ENCODE measurements at places on chromosomes 16 and 17. TPM values are rescaled to one million over a fixed set of nuclear protein-coding genes. Genes with fewer than 3 reads are reported as not detected.

GRCh38 chr16:4316864-4317531 lies 1.1 kb downstream of the GLIS2 start:
- H3K27me3 ChIP-seq: no peaks in the 10 kb centered on the region
- DNase-seq: peak; percentile 67
- H3K27ac ChIP-seq: peak overlapping the region; percentile 39
- H3K4me3 ChIP-seq: peak overlapping the region; percentile 68
- peaks cover 6% of the 10 kb centered on the region for H3K4me1 ChIP-seq
- H3K36me3 ChIP-seq: peaks cover 9% of the 10 kb centered on the region

BRICD5 gene
- 5.2 TPM for total RNA-seq

GRCh38 chr16:50367777-50368409 lies 895 bp downstream of the BRD7 start:
- H3K27me3 ChIP-seq: no peaks in the 10 kb centered on the region
- peak overlapping the region; percentile 83 for H3K27ac ChIP-seq
- DNase-seq: peak; percentile 35
- peaks cover 33% of the 10 kb centered on the region for H3K4me1 ChIP-seq

- H3K27me3 ChIP-seq: no peaks in the 10 kb centered on the region
- no peaks in the 10 kb centered on the region for H3K4me1 ChIP-seq
Observed at GRCh38 chr17:61161615-61162134, 238.0 kb upstream of the TBX2 start.

GRCh38 chr16:59046335-59046734 lies 312.2 kb upstream of the GOT2 start:
- peaks cover 7% of the 10 kb centered on the region for H3K4me1 ChIP-seq
- no peak overlapping the region for H3K27ac ChIP-seq
- no peak overlapping the region for H3K4me3 ChIP-seq
- H3K27me3 ChIP-seq: peaks cover 11% of the 10 kb centered on the region

DNA sequence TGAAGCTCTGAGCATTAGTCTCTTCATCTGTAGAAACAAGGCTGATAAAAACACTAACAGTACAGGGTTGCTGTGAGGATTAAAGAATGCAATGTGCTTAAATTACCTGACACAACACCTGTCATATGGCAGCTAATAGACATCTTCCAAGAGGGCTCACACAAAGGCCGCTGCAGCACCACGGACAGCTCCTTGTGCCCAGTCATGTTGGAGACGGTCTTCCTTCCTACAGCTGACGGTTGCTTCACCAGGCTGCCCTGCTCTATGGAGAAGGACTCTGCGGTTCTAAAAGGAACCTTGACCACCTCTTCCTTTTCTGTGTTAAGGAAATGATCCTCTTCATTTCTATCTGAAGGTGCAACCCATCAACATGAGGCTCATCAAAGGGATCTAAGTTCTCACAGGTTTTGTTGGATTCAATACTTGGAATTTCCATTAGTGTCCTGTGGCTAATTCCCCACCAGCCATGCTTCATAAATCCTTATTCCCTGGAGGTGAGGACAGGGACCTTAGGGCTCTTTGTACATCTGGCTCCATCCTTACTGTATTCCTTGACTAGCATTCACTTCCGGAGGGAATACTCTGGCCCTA lies 138.9 kb upstream of the CES5A start:
- no peaks in the 10 kb centered on the region for H3K4me1 ChIP-seq
- peaks cover 73% of the 10 kb centered on the region for H3K27me3 ChIP-seq
- no peak overlapping the region for H3K27ac ChIP-seq
- H3K36me3 ChIP-seq: no peaks in the 10 kb centered on the region

DNA sequence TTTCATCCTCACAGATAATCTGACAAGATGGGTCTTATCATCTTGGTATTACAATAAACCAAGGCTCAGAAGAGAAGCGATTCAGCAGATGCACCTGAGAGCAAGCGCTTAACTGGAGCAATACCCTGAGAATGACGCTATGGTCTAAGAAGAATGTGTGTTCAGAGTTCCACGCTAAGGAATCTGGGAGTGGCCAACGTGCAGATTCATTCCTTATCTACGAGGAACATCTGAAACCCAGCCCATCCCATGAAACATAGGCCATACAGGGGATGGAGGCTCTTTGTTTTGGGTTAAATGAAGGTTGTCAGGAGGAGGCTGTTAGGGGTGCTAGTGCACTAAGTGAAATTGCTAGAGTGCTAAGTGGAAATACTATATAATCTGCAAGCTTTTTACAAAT lies 28.5 kb upstream of the KDM8 start:
- peak; percentile 31 for DNase-seq
- no peak overlapping the region for H3K4me3 ChIP-seq
- no peak overlapping the region for H3K27ac ChIP-seq
- peaks cover 4% of the 10 kb centered on the region for H3K4me1 ChIP-seq

DNA sequence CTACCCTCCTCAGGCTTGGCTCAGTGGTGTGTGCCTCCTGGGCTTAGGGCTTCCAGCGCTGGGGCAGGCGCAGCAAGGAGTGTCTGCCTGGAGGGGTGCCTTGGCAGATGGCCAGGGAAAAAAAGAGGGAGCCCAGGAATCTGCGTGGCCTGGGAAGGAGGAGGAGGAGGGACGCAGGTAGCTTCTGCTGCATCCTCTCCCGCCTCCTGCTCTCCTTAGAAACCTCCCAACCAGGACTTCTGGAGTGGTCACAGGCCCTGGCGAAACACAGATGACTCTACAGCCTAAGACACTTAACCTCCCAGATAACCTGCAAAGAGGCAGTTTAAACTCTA lies 7.3 kb upstream of the BCAR1 start:
- peaks cover 14% of the 10 kb centered on the region for H3K36me3 ChIP-seq
- peaks cover 27% of the 10 kb centered on the region for H3K4me1 ChIP-seq
- H3K27ac ChIP-seq: no peak overlapping the region
- no peak overlapping the region for H3K4me3 ChIP-seq
- DNase-seq: no peak
- no peaks in the 10 kb centered on the region for H3K27me3 ChIP-seq

DNA sequence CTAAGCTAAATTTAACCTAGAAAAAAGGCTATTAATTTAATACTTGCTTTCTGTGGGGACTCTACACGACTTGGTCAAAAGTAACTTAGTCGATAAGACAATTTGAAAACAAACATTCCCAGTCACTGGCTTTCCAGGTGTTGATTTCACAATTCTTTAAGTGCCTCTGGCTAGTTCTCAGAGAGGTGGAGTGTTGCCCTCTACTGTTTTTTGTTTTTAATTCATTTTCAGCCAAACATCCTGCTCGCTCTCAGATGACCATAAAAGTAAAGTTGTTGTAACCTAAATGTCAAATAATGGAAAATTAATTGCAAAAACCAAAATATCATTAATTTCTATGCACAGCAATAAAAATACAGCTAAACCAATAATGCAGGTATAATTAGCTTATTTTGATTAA lies 107.1 kb downstream of the MYO1D start:
- peak; percentile 71 for DNase-seq
- H3K27me3 ChIP-seq: no peaks in the 10 kb centered on the region
- H3K4me3 ChIP-seq: no peak overlapping the region

CCL5 gene
- total RNA-seq: not detected

GRCh38 chr17:81448950-81449349 lies 53.7 kb downstream of the BAHCC1 start:
- no peak overlapping the region for H3K27ac ChIP-seq
- no peaks in the 10 kb centered on the region for H3K27me3 ChIP-seq
- DNase-seq: no peak
- H3K4me1 ChIP-seq: no peaks in the 10 kb centered on the region
- H3K4me3 ChIP-seq: no peak overlapping the region
- no peaks in the 10 kb centered on the region for H3K36me3 ChIP-seq

DNA sequence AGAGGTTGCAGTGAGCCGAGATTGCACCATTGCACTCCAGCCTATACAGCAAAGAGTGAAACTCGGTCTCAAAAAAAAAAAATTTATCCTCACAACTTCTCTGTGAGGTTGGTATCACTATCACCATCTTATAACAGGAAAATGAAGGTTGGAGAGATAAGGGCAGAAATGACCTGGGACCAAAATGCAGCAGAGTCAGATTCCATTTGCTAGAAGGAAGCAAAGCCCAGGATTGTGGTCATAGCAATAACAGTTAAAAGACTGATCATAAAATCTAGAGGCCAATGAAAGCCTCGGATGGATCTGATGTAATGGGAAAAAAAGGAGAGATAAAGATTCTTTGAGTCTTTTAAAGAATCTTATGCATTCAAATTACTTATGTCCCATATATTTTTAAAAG lies 69.6 kb upstream of the TEKT1 start:
- no peaks in the 10 kb centered on the region for H3K4me1 ChIP-seq
- no peak overlapping the region for H3K27ac ChIP-seq
- H3K4me3 ChIP-seq: no peak overlapping the region
- no peaks in the 10 kb centered on the region for H3K27me3 ChIP-seq
- peaks cover 21% of the 10 kb centered on the region for H3K36me3 ChIP-seq

- DNase-seq: no peak
- peaks cover 33% of the 10 kb centered on the region for H3K27me3 ChIP-seq
- no peaks in the 10 kb centered on the region for H3K4me1 ChIP-seq
- H3K36me3 ChIP-seq: no peaks in the 10 kb centered on the region
- H3K4me3 ChIP-seq: no peak overlapping the region
Observed at GRCh38 chr16:1169285-1170075, 16.6 kb downstream of the CACNA1H start.

- H3K27me3 ChIP-seq: no peaks in the 10 kb centered on the region
- H3K36me3 ChIP-seq: peaks cover under 1% of the 10 kb centered on the region
- no peak overlapping the region for H3K4me3 ChIP-seq
Observed at GRCh38 chr16:68948230-68948910, 105.0 kb downstream of the TANGO6 start.

- H3K36me3 ChIP-seq: peaks cover 75% of the 10 kb centered on the region
- peak overlapping the region; percentile 86 for H3K27ac ChIP-seq
- peak; percentile 36 for DNase-seq
- H3K4me1 ChIP-seq: peaks cover 30% of the 10 kb centered on the region
- no peaks in the 10 kb centered on the region for H3K27me3 ChIP-seq
Observed at GRCh38 chr16:30747331-30747730, 894 bp upstream of the PHKG2 start.

GRCh38 chr17:66491213-66491612 lies 188.8 kb downstream of the PRKCA start:
- no peak overlapping the region for H3K27ac ChIP-seq
- H3K4me3 ChIP-seq: no peak overlapping the region
- H3K36me3 ChIP-seq: no peaks in the 10 kb centered on the region
- no peak for DNase-seq
- H3K4me1 ChIP-seq: peaks cover 20% of the 10 kb centered on the region

DNA sequence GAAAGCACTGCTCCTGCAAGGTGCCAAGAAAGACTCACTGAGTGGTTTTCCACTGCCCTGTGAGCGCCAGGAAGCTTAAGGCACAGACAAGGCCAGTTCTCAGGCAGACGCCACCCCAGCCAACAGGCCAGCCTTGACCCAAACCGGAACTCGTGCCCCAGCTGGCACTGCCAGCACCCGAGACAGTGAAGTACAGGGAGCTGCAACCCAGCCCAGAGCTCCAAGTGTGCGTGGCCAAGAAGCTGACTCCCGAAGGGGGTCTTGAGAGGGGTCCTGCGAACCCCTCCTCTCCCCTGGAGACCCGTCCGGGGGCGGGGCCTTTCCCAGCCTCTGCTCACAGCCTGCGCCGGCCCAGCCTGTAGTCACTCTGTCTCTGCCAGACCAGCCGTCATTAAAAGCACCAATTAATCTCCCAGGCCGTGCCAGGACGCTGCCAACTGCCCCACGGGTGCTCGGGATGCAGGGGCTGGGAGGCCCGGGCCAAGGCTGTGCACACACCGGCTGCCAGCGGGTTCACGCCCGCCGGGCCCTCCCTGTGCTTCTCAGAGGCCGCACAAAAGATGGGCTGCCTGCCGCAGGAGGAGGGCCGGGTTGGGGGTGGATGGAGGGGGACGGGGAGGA lies 4.4 kb upstream of the SOX8 start:
- H3K27ac ChIP-seq: no peak overlapping the region
- H3K4me1 ChIP-seq: no peaks in the 10 kb centered on the region
- H3K4me3 ChIP-seq: no peak overlapping the region
- DNase-seq: no peak
- peaks cover 15% of the 10 kb centered on the region for H3K27me3 ChIP-seq
- H3K36me3 ChIP-seq: no peaks in the 10 kb centered on the region

KRT31 gene
- not detected for total RNA-seq

KRT13 gene
- not detected for total RNA-seq

DCAKD gene
- 23.3 TPM for total RNA-seq

PLEKHM1 gene
- 53.4 TPM for total RNA-seq

PDE6G gene
- total RNA-seq: not detected

TMEM98 gene
- 9.2 TPM for total RNA-seq

- peaks cover 9% of the 10 kb centered on the region for H3K27me3 ChIP-seq
- H3K4me3 ChIP-seq: no peak overlapping the region
- no peaks in the 10 kb centered on the region for H3K36me3 ChIP-seq
Observed at GRCh38 chr16:16150117-16150877, 73.0 kb downstream of the ABCC6 start.

GRCh38 chr17:8122924-8123694 lies 797 bp downstream of the HES7 start:
- peaks cover 49% of the 10 kb centered on the region for H3K36me3 ChIP-seq
- H3K27ac ChIP-seq: peak overlapping the region; percentile 0
- peak; percentile 61 for DNase-seq
- H3K4me3 ChIP-seq: peak overlapping the region; percentile 77
- no peaks in the 10 kb centered on the region for H3K27me3 ChIP-seq
- H3K4me1 ChIP-seq: peaks cover 53% of the 10 kb centered on the region

DNA sequence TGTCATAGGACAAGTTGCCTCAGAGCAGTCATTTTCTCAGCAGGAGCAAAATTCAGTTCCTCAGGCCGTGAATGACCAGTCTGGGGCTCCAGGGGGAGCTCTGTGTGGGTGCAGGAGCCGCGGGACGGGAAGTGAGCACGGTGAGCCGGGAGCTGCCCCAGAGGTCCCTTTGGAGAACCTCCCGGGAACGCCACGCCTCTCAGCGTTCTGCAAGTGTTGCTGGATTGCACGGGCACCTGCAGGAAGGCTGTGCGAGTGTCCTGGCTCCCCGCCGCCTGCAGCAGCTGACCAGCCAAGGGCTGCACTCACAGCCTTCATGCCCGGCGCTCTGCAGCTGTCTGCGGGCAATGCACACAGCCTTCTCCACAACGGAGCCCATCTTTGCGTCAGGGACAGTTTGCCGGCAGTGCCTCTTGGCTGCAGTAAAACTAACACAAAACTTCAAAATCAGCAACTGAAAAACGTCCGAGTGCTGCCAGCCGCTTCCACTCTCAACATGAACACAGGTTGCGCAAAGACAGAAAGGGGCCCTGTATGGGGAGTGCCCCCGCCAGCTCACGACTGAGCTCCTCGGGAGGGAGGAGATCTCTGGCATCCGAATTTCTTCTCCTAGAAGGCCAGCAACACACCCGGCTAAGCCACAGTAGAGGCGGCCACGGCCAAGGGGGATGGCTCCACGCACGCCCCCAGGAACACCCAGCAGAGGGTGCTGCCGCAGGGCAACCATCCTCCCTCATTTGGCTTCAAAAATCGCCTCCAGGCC lies 16.0 kb downstream of the NDUFAF8 start:
- H3K4me3 ChIP-seq: no peak overlapping the region
- no peaks in the 10 kb centered on the region for H3K27me3 ChIP-seq
- no peak overlapping the region for H3K27ac ChIP-seq
- H3K4me1 ChIP-seq: no peaks in the 10 kb centered on the region

GRCh38 chr17:38601539-38602351 lies 4.0 kb downstream of the SRCIN1 start:
- peaks cover 17% of the 10 kb centered on the region for H3K27me3 ChIP-seq
- no peaks in the 10 kb centered on the region for H3K4me1 ChIP-seq
- no peak overlapping the region for H3K4me3 ChIP-seq
- H3K27ac ChIP-seq: no peak overlapping the region

GRCh38 chr16:78259873-78260272 lies 160.4 kb downstream of the WWOX start:
- H3K4me1 ChIP-seq: no peaks in the 10 kb centered on the region
- H3K27ac ChIP-seq: no peak overlapping the region
- no peaks in the 10 kb centered on the region for H3K27me3 ChIP-seq
- no peaks in the 10 kb centered on the region for H3K36me3 ChIP-seq
- DNase-seq: no peak

GRCh38 chr17:19391432-19391831 lies 4.4 kb upstream of the MFAP4 start:
- H3K36me3 ChIP-seq: no peaks in the 10 kb centered on the region
- no peak overlapping the region for H3K4me3 ChIP-seq
- DNase-seq: no peak
- peaks cover 12% of the 10 kb centered on the region for H3K4me1 ChIP-seq
- no peaks in the 10 kb centered on the region for H3K27me3 ChIP-seq
- no peak overlapping the region for H3K27ac ChIP-seq

Data from MCF 10A (cell line).